ENCODE measurements at places on chromosomes 2 and 18. TPM values are rescaled to one million over a fixed set of nuclear protein-coding genes. Genes with fewer than 3 reads are reported as not detected.

- DNase-seq, result no peak
- no peaks in the 10 kb centered on the region for H3K36me3 ChIP-seq
- no peak overlapping the region for H3K4me3 ChIP-seq
- H3K27ac ChIP-seq, result peak overlapping the region; percentile 87
Measured at GRCh38 chr2:234954551-234954992, 2.8 kb downstream of the SH3BP4 start.

- no peaks in the 10 kb centered on the region for H3K4me1 ChIP-seq
- no peaks in the 10 kb centered on the region for H3K27me3 ChIP-seq
- H3K4me3 ChIP-seq, result no peak overlapping the region
- H3K27ac ChIP-seq, result no peak overlapping the region
Measured at GRCh38 chr2:36507408-36507812, 90.6 kb downstream of the FEZ2 start.

- DNase-seq, result no peak
- no peak overlapping the region for H3K27ac ChIP-seq
- no peak overlapping the region for H3K4me3 ChIP-seq
- no peaks in the 10 kb centered on the region for H3K27me3 ChIP-seq
- H3K4me1 ChIP-seq, result no peaks in the 10 kb centered on the region
Measured at GRCh38 chr18:38241216-38241615, 675.6 kb upstream of the CELF4 start.

- no peak overlapping the region for H3K4me3 ChIP-seq
- H3K27ac ChIP-seq, result no peak overlapping the region
- H3K36me3 ChIP-seq, result no peaks in the 10 kb centered on the region
Measured at GRCh38 chr2:185734658-185735057, 3.9 kb upstream of the FSIP2 start.

DNA sequence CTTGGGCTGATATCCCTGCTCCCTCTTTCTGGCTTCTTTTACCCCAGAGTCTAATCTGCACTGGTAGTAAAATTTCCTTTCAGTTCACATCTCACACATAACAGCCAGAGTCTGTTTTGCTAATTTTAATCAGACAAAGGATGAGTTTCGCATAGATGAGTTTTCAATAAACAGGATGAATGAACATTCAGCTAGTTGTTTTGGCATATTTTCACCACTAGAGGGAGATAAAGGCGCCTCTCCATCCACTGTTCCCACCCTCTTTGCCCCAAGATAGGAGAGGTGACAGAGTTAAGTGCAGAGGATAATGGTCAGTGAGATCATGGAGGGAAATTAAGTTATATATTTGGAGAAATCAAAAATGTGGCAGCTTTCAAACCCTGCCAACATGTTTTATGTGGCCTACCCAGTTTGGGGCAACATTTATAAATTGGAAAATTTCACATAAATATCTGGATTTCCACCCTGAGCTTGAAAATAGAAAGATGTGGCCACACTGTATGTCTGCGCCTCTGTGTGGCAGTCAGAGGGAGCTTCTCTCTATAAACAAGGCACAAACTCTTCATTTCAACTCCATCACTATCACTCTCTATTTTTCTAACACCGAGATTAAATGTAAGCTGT, 48.5 kb upstream of the DTNA start:
- H3K4me3 ChIP-seq, result no peak overlapping the region
- no peaks in the 10 kb centered on the region for H3K36me3 ChIP-seq
- H3K27me3 ChIP-seq, result no peaks in the 10 kb centered on the region
- H3K4me1 ChIP-seq, result peaks cover 41% of the 10 kb centered on the region
- peak overlapping the region; percentile 86 for H3K27ac ChIP-seq

GRCh38 chr2:38602136-38602731, 494 bp downstream of the HNRNPLL start:
- peak overlapping the region; percentile 89 for H3K4me3 ChIP-seq
- H3K36me3 ChIP-seq, result no peaks in the 10 kb centered on the region
- H3K4me1 ChIP-seq, result peaks cover 42% of the 10 kb centered on the region

DNA sequence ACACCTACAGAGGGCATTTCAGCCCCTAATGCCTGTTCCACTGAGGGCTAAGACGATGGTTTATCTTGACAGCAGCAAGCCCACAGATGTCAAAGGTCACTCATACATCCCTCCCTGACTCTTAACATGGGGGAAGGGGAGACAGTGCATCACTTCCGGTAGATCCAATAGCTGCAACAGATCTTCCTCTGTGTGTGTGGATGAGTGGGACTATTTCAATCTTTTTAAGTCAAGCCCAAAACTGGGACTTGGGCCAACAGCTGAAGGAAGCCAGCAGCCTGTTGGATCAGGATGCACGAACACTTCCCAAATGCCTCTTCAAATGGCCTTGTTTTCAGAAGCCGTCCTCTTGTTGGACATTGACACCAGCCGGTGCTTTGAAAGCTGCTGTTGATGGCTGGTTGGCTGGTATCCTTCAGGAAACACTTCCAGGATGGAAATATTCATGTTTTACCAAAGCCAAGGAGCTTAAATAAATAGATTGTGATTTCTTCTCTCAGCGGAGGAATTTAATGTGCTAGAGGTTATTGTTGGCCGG, 59.2 kb downstream of the IL1R2 start:
- no peaks in the 10 kb centered on the region for H3K36me3 ChIP-seq
- H3K4me3 ChIP-seq, result no peak overlapping the region
- H3K4me1 ChIP-seq, result no peaks in the 10 kb centered on the region
- peak overlapping the region; percentile 75 for H3K27ac ChIP-seq
- DNase-seq, result peak; percentile 98
- H3K27me3 ChIP-seq, result no peaks in the 10 kb centered on the region

DNA sequence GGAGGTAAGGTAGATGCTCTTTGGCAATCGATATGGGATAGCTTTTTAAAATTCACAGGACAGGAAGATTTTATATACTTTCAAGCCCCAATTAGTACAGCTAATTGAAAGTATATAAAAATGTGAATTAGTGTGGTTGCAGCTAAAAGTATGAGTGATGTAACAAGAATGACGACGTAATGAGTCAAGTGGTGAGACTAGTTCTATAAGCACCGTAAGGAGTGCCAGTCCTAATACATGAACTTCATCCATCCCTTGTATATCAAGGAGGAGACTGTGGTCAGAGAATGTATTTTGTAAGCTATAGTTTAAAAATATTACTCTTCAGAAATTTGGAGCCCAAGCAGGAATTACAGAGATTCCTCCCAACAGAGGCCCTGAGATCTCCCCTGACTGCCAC, 25.8 kb downstream of the DNAJC27 start:
- no peak for DNase-seq
- no peak overlapping the region for H3K27ac ChIP-seq
- no peaks in the 10 kb centered on the region for H3K27me3 ChIP-seq
- no peak overlapping the region for H3K4me3 ChIP-seq
- H3K4me1 ChIP-seq, result no peaks in the 10 kb centered on the region

SALL3 gene
- 2.5 TPM for total RNA-seq
